ENCODE measurements at places on chromosomes 7 and 10.
A peak's percentile ranks its signal among the peaks of the same experiment; 100 is the strongest.

GRCh38 chr7:151744656-151745638, 132.0 kb downstream of the PRKAG2 start:
- peak; percentile 78 for DNase-seq

DNA sequence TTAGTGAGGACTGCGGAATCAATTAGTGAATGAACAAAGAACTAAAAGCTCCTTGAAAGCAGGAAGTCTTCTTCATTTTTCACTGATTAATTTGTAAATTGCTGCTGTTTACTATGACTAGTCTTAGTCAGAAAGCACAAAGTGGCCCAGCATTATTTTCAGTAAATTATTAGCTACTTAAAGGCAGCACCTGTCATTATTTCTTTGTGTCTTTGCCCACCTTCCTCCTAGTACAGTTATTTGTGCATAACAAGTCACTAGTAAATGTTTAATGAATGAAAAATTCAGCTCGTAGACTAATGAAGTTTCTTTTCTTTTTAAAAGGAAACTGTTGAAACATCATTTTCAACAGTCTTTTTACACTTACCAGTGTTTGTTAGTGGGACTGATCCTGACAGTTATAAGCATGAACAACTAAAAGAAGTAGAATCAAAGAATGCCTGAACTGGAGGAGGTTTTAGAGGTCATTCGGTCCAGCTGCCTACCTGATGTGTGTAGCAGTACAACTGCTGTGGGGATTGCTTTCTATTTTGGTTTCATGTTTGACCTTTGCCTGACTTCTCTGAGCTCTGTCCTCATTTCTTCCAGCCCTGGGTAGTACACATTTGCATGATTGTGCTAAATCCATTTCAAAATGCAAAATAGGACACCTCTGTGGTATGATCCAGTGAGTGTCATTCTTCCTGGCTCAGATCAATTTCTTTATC, 140.0 kb upstream of the PHYHIPL start:
- DNase-seq: no peak

GRCh38 chr7:77867537-77867865, 68.9 kb downstream of the PHTF2 start:
- DNase-seq: no peak

GRCh38 chr7:8386926-8387550, 46.4 kb upstream of the NXPH1 start:
- DNase-seq: no peak

DNA sequence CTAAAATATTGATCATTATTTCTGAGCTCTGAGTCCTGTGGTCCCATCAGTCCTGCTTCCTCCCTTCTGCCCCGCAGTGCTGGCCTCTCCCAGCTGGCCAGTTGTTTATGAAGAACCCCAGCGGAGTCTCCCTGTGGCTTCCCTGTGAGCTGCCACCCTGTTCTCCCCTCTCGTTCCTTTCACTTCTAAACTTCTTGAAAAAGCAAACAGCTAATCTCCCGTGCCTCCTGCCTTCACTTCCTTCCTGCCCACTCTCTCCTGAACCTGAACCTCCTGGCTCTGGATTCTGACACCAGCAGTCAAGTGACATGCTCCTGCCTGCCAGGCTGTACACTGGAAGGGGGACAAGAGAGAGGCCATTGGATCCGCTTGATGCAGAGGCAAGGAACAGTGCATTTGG, 63.7 kb upstream of the ZPBP start:
- no peak for DNase-seq
